ENCODE measurements at places on chromosomes 13 and 19.

GRCh38 chr19:13796301-13797057 lies 1.2 kb downstream of the ZSWIM4 start:
- no peak for DNase-seq

DNA sequence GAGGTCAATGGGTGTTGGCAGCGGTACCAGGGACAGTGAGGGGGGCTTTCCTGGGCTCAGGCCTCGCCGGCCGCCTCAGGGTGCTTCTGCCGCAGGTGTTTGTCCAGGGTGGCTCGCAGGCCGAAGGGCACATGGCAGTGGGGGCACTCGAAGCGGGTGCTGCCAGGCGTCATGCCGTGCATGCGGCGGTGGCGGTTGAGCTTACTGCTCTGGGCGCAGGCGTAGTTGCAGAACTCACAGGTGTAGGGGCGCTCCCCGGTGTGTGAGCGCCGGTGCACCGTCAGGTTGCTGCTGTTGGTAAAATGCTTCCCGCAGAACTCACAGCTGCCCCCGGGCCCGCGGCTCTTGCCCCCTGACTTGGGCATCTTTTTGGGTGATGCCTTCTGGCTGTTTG lies 4.7 kb downstream of the ZNF296 start:
- no peak for DNase-seq

GRCh38 chr19:1336079-1336684 lies 47.5 kb upstream of the NDUFS7 start:
- DNase-seq: no peak

DNA sequence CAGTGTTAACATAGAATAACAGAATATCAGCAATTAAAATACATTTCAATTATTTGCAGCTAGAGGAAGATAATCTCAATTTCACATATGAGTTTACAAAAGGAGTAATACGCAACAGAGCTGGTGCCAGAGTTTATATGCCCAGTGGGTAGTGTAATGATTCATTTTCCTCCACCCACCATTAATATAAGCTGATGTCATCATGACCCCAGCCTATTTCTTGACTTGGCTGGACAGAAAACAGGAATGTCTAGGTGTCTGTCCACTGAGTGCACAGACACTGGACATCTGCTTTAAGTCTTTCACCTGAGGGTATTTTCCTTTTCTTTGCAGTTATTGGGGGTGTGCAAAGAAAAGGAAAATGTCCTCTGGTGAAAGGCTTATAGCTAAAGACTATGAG lies 335.5 kb downstream of the TBC1D4 start:
- no peak for DNase-seq

GRCh38 chr13:25874907-25875306 lies 176.9 kb downstream of the SHISA2 start:
- peak; percentile 25 for DNase-seq

DNA sequence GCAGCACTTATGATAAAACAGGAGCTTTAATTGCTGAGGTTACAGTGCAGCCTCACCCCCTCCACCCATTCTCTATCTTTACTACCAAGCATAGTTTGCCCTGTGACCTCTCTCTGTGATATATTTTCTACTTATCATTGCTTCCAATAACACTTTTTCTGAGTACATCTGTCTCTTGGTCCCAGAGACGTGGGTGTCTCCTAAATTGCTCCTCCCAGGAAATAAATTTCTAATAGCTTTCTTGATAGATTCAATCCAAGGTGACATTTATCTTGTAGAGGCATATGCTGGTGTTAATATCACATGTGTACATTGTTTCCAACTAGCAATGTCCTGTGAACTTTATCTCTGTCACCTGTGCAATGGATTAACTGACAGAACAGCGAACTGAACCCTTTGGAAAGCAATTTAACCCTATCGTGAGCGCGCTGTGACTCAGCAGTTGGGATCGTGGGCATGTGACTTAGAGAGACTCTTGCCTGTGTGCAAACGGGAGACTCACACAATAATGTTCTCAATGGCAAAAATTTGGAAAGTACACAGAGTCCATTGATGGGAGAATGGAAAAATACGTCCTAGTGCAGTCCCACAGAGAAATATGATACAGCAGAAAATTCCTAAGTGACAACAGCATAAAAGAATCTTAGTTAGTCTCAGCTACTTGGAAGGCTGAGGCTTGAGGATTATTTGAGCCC lies 7.0 kb upstream of the MAP2K2 start:
- no peak for DNase-seq

GRCh38 chr19:44648631-44649251 lies 5.0 kb downstream of the PVR start:
- no peak for DNase-seq

GRCh38 chr13:111451402-111451801 lies 131.0 kb downstream of the TEX29 start:
- no peak for DNase-seq

DNA sequence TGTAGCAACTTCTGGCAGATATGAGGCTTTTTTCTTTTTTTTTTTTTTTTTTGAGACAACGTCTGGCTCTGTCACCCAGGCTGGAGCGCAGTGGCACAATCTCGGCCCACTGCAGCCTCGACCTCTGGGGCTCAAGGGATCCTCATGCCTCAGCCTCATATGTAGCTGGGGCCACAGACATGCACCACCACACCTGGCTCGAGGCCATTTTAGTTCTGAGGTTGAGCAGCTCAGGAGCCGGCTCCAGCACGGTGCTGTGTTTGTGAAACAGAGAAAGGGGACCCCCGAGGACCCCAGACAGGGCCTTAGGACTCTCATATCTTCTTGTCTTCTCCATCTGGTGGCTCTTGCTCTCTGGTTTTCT lies 3.4 kb upstream of the FLT3LG start:
- no peak for DNase-seq

GRCh38 chr13:41960211-41960636 lies 685 bp downstream of the VWA8 start:
- DNase-seq: no peak

DNA sequence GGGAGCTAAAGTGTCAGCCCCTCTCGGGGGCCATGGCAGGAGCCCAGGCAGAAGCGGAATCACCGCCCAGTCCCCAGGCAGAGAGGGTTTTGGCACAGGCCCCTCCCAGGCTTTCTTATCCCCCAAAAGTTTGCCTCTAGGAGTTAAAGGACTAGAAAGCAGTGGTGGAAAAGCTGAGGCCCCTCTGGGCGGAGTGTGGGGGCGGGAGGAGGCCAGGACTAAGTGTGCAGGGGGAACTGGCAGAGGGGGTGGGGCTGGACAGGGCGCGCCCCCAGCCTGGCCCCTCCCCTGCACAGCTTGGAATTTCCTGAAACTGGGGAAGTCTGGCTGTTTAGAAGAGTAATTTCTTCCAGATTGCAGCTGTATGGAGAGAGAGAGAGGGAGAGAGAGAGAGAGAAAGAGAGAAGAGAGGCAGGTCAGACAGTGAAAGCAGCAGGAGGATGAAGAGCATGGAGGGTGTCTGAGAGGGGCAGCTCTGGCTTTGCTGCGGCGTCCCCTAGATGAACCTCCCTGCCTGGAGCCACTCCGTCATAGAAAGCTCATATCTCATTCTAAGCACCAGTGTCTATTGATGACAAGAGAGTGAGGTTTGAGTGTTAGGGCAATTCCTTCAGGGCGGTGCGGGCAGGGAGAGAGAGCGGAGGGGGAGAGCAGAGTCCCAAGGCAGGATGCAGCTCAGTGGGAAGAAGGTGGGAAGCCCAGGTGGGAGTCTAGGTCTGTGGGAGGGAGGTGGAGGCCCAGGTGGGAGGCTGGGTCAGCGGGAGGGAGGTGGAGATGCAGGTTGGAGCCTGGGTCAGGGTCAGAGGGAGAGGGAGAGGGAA lies at the start of gene CDC42EP5:
Gene CDC42EP5, minus strand, starts transcription at position 226 of the 821 bp plus-strand sequence. CDS start 7,749 bp downstream, outside the sequence.
- DNase-seq: no peak

- no peak for DNase-seq
These were observed 89.3 kb downstream of the C13orf42 start for GRCh38 chr13:51021811-51022210.

DNA sequence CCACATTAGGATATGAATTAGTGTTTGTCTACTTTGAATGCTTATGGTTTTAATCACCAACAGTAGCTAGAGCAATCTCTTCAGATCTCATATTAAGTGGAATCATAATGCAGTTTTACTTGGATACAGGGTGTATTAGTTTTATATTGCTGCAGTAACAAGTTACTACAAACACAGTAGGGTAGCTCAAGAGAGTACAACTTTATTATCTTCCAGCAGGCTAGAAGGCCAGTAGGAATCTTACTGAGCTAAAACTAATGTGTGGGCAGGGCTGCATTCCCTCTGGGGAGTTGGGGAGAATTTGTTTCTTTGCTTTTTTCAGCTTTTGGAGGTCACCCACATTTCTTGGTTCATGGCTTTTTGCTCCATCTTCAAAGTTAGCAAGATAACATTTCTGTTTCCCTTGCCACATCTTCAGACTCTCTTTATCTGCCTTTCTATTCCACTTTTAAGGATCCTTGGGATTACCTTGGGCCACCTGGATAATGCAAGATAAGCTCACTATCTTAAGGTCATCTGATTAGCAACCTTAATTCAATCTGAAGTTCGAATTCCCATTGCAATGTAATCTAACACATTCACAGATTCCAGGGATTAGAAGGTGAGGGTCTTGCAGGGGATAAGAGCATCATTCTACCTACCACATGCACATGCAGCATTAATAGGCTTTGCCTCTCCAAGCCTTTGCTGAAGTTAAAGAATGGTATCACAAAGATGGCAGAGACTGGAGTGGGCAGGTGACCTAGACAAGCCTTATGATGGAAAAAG lies 134.1 kb upstream of the SLC10A2 start:
- DNase-seq: no peak

DNA sequence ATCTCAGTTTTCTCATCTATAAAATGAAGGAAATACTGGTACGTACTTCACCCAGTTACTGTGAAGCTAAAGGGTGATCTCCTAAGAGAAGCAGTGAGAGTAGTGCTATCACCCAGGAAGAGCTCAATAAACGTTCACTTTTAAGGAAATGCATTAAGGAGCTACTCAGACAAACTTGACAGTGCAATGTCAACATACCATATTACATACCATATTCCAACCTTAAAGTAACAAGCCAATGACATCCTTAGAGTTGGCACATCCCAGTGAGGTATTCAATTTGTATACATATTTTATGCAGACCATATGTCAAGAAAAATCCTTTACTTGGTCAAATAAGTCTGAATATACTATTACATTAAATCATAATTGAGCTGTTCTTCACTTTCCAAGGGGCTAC lies 7.0 kb downstream of the TBC1D4 start:
- no peak for DNase-seq

DNA sequence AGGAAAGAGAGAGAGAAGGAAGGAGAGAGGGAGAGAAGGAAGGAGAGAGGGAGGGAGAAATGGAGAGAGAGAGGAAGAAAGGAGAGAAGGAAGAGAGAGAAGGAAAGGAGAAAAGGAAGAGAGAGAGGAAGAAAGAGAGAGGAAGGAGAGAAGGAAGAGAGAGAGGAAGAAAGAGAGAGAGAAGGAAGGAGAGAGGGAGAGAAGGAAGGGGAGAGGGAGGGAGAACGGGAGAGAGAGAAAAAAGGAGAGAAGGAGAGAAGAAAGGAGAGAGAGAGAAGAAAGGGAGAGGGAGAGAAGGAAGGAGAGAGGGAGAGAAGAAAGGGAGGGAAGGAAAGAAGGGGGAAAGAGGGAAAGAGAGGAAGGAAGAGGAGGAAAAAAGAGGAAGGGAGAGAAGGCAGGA lies 1070.7 kb downstream of the UQCRFS1 start:
- DNase-seq: no peak

DNA sequence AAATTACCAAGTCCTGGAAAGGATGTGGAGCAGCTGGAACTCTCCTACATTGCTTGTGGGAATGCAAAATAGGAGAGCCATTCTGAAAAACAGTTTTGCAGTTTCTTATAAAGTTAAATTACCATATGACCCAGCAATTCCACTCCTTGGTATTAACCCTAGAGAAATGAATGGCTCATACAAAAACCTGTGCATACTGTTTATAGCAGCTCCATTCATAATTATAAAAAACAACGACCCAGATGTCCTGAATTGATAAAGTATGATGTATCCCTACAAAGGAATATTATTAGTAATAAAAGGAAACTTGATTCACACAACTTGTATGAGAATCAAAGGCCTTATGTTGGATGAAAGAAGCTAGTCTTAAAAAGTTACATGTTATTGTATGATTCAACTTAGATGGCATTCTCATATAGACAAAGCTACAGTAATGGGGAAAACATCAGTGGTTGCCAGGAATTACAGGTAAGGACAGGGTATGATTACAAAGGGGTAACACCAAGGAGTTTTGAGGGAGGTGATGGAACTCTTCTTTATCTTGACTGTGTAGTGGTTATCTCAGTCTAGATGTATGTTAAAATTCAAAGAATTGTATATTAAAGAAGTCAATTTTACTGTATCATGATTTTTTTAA lies 35.4 kb downstream of the GPR180 start:
- DNase-seq: no peak

GRCh38 chr19:4910594-4911281 lies 1.4 kb downstream of the UHRF1 start:
- no peak for DNase-seq

DNA sequence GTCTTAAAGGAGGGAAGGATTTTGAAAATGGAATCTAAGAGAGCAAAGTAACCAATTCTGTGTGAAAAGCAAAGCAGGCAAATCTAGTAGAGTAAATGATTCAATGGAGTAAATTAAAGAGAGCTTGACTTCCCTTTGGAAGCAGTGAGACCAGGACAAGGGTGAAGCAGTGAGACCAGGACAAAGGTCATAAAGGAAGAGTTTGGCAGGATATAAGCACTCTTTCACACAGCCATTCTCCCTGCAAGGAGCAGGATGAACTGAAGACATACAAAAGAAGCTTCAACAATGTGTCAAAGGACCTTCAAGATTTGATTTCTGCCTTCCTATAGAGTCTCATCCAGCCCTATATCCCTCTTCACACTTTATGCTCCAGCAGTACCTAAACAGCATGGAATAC lies 123.8 kb downstream of the ENOX1 start:
- DNase-seq: no peak

GRCh38 chr19:28948566-28948965 lies 264.4 kb downstream of the UQCRFS1 start:
- DNase-seq: no peak

DNA sequence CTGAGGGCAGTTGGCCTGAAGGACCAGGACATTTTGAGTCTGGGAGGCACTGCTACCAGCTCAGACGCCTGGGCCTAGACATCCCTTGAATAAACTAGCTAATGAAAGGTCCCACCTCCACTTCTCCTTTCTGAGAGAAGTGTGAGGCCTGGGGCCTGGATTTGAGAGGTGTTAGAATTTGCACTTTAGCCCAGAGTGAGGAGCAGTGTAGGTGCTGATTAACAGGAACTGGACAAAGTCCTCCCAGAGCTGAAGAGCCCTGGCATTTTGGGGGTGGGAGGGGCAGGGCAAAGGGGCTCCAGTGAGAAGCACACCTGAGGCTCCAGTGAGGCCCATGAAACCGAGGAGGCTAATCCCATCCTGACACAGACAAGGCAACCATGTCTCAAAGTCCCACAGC lies 15.2 kb upstream of the SLC1A5 start:
- no peak for DNase-seq

- no peak for DNase-seq
These were observed 13.9 kb upstream of the HS6ST3 start for GRCh38 chr13:96075953-96076543.

DNA sequence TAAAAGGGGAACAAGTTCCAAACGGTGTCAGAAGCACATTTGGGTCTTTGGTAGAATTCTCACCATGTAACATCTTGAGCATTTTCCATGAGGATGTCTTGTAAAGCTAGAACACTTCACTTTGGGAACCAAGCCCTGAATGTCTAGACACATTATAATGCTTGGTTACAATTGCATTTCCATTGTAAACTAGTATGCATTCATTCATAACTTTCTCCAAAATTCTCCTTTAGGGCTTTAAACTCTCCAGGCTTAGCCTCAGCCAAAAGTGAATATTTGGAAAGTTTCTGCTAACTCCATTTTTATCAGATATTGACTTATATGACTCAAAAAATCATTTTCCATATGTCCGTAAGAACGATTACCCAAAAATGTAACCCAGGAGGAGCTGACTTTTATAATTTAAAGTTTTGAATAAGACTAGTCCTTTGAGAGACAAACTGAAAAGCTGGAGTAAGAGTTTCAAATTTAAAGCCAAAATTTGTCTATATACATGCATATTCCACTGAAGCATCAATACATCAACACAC lies 1170.4 kb downstream of the EFNB2 start:
- DNase-seq: no peak

Measured in activated CD8-positive, alpha-beta memory T cell treated with anti-CD3 and anti-CD28 coated beads for 4 hours (primary cell).